Right lobe of liver (tissue), 6 donors: ENCODE measurements at places on chromosomes 2 and 18.

DNA sequence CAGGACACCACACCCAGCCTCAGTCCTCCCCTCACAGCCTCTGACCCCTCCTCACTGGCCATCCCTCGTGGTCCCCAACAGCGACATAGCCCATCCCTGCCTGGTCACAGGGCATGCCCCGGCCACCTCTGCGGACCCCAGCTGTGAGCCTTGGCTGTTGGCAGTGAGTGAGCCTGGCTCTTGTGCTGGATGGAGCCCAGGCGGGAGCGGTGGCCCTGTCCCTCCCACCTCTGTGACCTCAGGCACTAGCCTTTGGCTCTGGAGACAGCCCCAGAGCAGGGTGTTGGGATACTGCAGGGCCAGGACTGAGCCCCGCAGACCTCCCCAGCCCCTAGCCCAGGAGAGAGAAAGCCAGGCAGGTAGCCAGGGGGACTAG is 7.9 kb downstream of the DES start:
- H3K27ac ChIP-seq, result no peak overlapping the region
- H3K4me3 ChIP-seq, result no peak overlapping the region
- no peaks in the 10 kb centered on the region for H3K27me3 ChIP-seq
- DNase-seq, result no peak
- H3K36me3 ChIP-seq, result no peaks in the 10 kb centered on the region

DNA sequence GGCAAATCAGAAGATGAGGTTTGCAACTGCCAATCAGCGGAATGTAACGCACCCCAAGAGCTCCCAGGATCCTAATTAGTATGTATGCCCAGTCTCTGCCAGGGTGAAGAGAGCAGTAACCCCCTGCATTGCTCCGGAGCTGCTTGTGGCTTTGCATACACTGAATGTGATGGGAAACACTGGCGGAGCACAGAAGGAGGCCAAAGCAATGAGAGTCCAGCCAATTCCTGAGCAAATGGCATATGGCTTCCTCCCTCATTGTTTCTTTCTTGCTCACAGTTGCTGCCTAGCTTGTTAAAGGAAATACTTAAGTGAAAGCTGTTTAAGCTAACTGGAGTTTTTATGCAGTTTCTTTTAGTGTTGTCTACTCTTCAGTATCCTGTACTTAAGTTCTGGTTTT is 343.5 kb upstream of the NT5C1B start:
- DNase-seq, result no peak
- no peak overlapping the region for H3K4me3 ChIP-seq
- H3K27ac ChIP-seq, result no peak overlapping the region
- H3K4me1 ChIP-seq, result peaks cover 2% of the 10 kb centered on the region
- no peaks in the 10 kb centered on the region for H3K27me3 ChIP-seq

DNA sequence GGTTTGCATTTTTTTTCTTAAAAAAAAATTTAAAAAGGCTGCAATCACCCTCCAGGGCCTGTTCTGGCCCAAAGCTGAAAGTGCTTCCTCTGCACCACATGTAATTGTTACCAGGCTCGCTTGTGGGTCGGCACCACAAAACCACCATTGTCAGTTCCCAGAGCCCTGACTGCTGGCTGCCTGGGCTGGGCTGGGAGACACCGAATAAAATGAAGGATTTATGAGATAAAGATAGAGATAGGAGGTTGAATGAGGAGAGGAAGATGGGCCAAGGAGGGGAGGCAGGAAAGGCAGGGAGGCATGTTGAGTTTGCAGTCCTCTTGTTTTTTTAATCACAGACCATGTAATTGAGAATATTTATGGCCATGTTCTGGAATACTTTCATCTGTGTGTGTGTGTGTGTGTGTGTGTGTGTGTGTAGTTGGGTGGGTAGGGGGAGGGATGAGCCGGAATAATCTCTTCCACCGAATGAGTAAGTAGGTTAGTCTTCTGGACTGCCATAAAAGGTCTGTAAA is 14.7 kb downstream of the NRP2 start:
- no peaks in the 10 kb centered on the region for H3K27me3 ChIP-seq
- no peaks in the 10 kb centered on the region for H3K36me3 ChIP-seq
- no peak for DNase-seq
- no peaks in the 10 kb centered on the region for H3K4me1 ChIP-seq
- no peak overlapping the region for H3K27ac ChIP-seq

DNA sequence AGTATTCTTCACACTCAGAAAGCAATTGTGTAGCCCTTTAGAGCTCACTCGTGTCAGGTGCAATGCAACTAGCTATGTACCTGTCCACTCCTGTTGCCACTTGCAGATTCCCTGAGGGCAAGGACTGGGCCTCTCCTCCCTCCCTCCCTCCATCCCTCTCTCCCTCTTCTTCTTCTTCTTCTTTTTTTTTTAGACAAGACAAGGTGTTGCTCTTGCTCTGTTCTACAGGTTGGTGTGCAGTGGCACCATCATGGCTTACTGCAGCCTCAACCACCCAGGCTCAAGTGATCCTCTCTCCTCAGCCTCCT is 119.7 kb downstream of the ACKR3 start:
- no peak overlapping the region for H3K27ac ChIP-seq
- H3K4me3 ChIP-seq, result no peak overlapping the region
- no peaks in the 10 kb centered on the region for H3K4me1 ChIP-seq

DNA sequence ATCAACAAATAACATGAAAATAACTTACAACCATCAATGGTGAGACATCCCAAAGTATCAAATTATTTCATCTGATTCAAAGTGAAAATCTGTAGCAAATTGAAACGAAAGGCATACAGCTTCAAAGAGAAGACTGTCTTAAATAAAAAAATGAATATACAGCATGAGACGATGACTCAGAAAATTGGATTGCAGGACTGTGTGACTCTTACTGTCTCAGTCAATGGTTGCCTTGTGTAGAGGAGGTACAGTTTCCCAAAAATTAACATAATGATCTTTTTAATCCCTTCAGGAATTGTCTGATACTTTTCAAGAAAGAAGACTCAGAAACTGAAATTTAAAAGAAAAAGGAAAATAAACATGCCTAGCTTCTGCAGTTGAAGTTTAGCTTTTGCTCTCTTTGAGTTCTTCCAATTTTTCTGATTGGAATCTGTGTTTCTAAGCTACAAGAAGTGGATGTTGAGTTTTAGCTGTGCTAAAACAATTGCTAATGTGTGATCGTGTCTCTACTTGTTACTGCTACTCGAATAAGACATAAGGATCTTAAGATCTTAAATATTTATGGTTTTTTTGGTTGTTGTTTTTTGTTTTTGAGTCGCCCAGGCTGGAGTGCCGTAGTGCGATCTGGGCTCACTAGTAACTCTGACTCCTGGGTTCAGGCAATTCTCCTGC is 41.1 kb upstream of the EPB41L3 start:
- H3K27me3 ChIP-seq, result no peaks in the 10 kb centered on the region
- no peaks in the 10 kb centered on the region for H3K4me1 ChIP-seq
- H3K27ac ChIP-seq, result no peak overlapping the region
- no peak overlapping the region for H3K4me3 ChIP-seq
- no peak for DNase-seq
- no peaks in the 10 kb centered on the region for H3K36me3 ChIP-seq

GRCh38 chr2:25955036-25955435 is 27.3 kb downstream of the KIF3C start:
- H3K36me3 ChIP-seq, result no peaks in the 10 kb centered on the region
- no peak overlapping the region for H3K27ac ChIP-seq
- no peaks in the 10 kb centered on the region for H3K4me1 ChIP-seq
- DNase-seq, result no peak
- no peak overlapping the region for H3K4me3 ChIP-seq
- H3K27me3 ChIP-seq, result no peaks in the 10 kb centered on the region

GRCh38 chr2:196291426-196291825 is 120.0 kb upstream of the STK17B start:
- no peak overlapping the region for H3K4me3 ChIP-seq
- H3K36me3 ChIP-seq, result no peaks in the 10 kb centered on the region
- H3K4me1 ChIP-seq, result no peaks in the 10 kb centered on the region
- H3K27ac ChIP-seq, result no peak overlapping the region
- H3K27me3 ChIP-seq, result no peaks in the 10 kb centered on the region

DNA sequence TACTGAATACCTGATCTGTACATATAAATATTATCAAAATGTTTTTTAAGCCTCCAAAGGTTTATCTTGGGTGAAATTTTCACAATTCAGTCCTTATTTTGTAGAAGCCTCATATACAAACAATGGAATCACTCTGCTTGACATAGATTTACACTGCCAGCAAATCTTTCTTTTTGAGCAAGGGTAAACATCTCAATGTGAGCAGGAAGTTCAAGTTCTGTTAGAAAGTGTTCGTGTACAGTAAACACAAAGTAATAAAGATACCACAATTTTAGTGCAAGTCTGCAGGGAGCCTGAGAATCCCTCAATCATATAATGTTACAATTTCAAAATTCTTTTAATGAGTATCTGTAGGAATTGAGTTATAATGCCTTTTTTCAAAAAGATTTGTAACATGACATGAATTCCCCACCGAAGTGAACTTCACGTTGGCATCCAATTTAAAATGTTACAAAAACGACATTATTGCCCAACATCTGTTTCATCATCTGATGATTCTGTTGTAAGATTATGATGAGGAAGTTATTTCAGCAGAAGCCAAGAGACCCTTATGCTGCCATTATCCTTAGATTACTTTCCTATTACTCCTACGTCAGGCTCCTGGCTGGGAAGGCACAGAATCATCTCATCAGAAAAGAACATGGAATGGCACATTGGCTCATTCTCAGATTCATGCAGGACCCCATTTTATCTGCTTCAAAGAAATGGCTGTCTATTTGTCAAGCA is 283.9 kb upstream of the ACVR2A start:
- no peak for DNase-seq
- H3K4me3 ChIP-seq, result no peak overlapping the region
- H3K27me3 ChIP-seq, result no peaks in the 10 kb centered on the region
- H3K36me3 ChIP-seq, result no peaks in the 10 kb centered on the region

DNA sequence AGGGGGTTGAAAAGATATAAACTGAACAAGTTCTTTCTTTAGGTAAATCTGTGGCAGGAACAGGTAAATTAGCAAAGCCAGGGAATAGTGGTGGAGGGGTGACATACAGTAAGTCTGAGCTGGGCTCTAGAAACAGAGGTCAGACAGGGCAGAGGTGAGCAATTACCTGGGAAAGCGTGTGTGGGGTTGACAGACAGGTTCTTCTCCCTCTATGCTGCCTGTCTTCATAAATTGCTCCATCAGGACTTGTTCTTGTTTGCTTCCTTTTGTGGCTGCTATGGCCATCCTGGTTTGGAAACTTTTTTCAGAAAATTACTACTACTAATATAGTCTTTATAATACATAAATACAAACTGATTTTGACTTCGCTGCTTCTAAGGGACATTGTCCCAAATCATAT is 3.4 kb upstream of the ANKRD12 start:
- H3K27ac ChIP-seq, result no peak overlapping the region
- no peaks in the 10 kb centered on the region for H3K4me1 ChIP-seq
- no peak overlapping the region for H3K4me3 ChIP-seq

- no peak for DNase-seq
- peak overlapping the region; percentile 45 for H3K27ac ChIP-seq
- no peaks in the 10 kb centered on the region for H3K36me3 ChIP-seq
- no peaks in the 10 kb centered on the region for H3K4me1 ChIP-seq
- no peak overlapping the region for H3K4me3 ChIP-seq
- no peaks in the 10 kb centered on the region for H3K27me3 ChIP-seq
These were observed 307.7 kb downstream of the ARHGAP15 start for GRCh38 chr2:143436951-143437350.

- no peaks in the 10 kb centered on the region for H3K27me3 ChIP-seq
- H3K27ac ChIP-seq, result no peak overlapping the region
- H3K4me1 ChIP-seq, result no peaks in the 10 kb centered on the region
These were observed 79.0 kb downstream of the SLC66A3 start for GRCh38 chr2:11234309-11234708.

- H3K4me3 ChIP-seq, result no peak overlapping the region
- no peaks in the 10 kb centered on the region for H3K27me3 ChIP-seq
- H3K27ac ChIP-seq, result no peak overlapping the region
- no peak for DNase-seq
- no peaks in the 10 kb centered on the region for H3K4me1 ChIP-seq
- no peaks in the 10 kb centered on the region for H3K36me3 ChIP-seq
These were observed 20.3 kb downstream of the POU3F3 start for GRCh38 chr2:104874230-104874629.

DNA sequence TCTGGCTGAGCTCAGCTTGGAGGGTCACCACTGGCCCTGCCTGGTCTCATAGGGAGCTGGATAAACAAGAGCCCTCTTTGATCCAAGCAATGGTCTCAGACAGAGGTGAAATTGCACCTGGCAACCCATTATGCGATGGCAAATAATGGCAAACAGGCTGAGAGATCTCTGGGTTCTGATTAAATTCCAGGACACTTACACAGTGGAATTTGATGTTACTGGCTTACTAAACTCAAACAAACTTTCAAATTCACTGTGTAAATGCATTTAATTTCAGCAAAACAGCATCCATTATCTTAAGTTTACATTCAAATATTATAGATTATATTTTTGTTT is 19.5 kb upstream of the STAT4 start:
- peak overlapping the region; percentile 78 for H3K27ac ChIP-seq
- DNase-seq, result peak; percentile 58
- H3K27me3 ChIP-seq, result no peaks in the 10 kb centered on the region
- H3K36me3 ChIP-seq, result no peaks in the 10 kb centered on the region

GRCh38 chr2:30705056-30705455 is 102.2 kb downstream of the CAPN13 start:
- H3K36me3 ChIP-seq, result no peaks in the 10 kb centered on the region
- H3K4me1 ChIP-seq, result no peaks in the 10 kb centered on the region
- H3K27me3 ChIP-seq, result no peaks in the 10 kb centered on the region
- H3K4me3 ChIP-seq, result no peak overlapping the region

- no peak overlapping the region for H3K27ac ChIP-seq
- DNase-seq, result no peak
- H3K4me1 ChIP-seq, result no peaks in the 10 kb centered on the region
- no peak overlapping the region for H3K4me3 ChIP-seq
- H3K27me3 ChIP-seq, result no peaks in the 10 kb centered on the region
These were observed 57.8 kb downstream of the KIF1A start for GRCh38 chr2:240762249-240762648.

GRCh38 chr2:21381421-21381820 is 257.7 kb downstream of the TDRD15 start:
- no peak for DNase-seq
- no peak overlapping the region for H3K27ac ChIP-seq
- no peak overlapping the region for H3K4me3 ChIP-seq
- no peaks in the 10 kb centered on the region for H3K27me3 ChIP-seq
- no peaks in the 10 kb centered on the region for H3K4me1 ChIP-seq

GRCh38 chr2:153004627-153005026 is 286.2 kb downstream of the ARL6IP6 start:
- DNase-seq, result no peak
- no peaks in the 10 kb centered on the region for H3K27me3 ChIP-seq
- H3K4me1 ChIP-seq, result no peaks in the 10 kb centered on the region
- H3K36me3 ChIP-seq, result no peaks in the 10 kb centered on the region
- no peak overlapping the region for H3K27ac ChIP-seq
- H3K4me3 ChIP-seq, result no peak overlapping the region

- no peaks in the 10 kb centered on the region for H3K27me3 ChIP-seq
- H3K4me3 ChIP-seq, result no peak overlapping the region
- no peaks in the 10 kb centered on the region for H3K36me3 ChIP-seq
- H3K27ac ChIP-seq, result no peak overlapping the region
- H3K4me1 ChIP-seq, result no peaks in the 10 kb centered on the region
These were observed 49.9 kb upstream of the TXNDC2 start for GRCh38 chr18:9835825-9836224.
